ENCODE measurements at places on chromosomes 11 and 22. TPM values are rescaled to one million over a fixed set of nuclear protein-coding genes. Genes with fewer than 3 reads are reported as not detected.

The SSTR3 gene
- not detected for total RNA-seq

The CBLIF gene
- total RNA-seq, result not detected

- H3K27ac ChIP-seq, result no peak overlapping the region
- H3K4me3 ChIP-seq, result peak overlapping the region; percentile 73
- H3K27me3 ChIP-seq, result peaks cover 25% of the 10 kb centered on the region
- peaks cover 8% of the 10 kb centered on the region for H3K4me1 ChIP-seq
These were observed 898 bp downstream of the ZNF215 start for GRCh38 chr11:6927030-6927617.

- H3K36me3 ChIP-seq, result no peaks in the 10 kb centered on the region
- peaks cover 30% of the 10 kb centered on the region for H3K4me1 ChIP-seq
- H3K27ac ChIP-seq, result peak overlapping the region; percentile 76
- no peak overlapping the region for H3K4me3 ChIP-seq
- no peak for DNase-seq
These were observed 11.7 kb upstream of the SORL1-AS1 start for GRCh38 chr11:121464352-121464946.

The MMP3 gene
- 7.5 TPM for total RNA-seq

DNA sequence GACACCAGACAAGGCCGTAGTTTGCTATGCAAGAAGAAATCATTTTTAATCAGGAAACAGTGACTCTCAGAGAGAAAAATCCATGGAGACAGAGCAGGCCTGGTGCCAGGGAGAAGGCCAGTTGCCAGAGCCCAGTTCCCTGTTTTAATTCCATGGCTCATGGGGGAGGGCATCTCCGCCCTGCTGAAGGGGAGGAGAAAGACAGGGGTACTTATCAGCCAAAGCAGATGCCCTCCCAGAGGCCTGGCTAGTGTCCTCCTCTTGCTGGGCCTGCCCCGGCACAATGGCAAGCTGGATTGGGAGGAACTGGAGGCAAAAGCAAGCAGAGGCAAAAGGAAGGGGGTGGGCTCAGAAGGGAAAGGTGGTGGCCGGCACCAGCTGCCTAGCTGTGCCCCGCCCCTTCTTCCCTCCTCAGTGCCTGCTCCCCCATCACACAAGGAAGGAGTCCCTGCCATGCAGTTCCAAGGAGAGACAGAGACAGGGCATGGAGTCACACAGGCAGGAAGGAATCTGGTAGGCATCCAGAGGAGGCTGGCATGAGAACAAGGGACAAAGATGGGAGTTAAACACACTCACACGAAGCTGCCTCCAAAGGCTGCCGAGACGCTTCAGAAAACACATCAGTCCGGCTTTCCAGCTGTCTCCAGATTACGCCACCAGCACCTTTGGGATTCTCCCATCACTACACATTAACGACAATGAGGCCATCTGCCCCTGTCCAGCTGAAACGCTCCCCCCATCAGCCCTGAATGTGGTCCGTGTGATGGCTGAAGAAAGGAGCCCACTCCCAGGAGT, 591.8 kb downstream of the BUD13 start:
- DNase-seq, result no peak
- H3K27me3 ChIP-seq, result no peaks in the 10 kb centered on the region
- peaks cover 13% of the 10 kb centered on the region for H3K4me1 ChIP-seq

The NXPE4 gene
- not detected for total RNA-seq

- no peak overlapping the region for H3K27ac ChIP-seq
- no peaks in the 10 kb centered on the region for H3K4me1 ChIP-seq
- no peaks in the 10 kb centered on the region for H3K27me3 ChIP-seq
- no peak for DNase-seq
- no peak overlapping the region for H3K4me3 ChIP-seq
These were observed 1248.9 kb downstream of the JRKL start for GRCh38 chr11:97638641-97639224.

GRCh38 chr22:30324014-30324730, 2.6 kb downstream of the TBC1D10A start:
- no peaks in the 10 kb centered on the region for H3K36me3 ChIP-seq
- H3K4me1 ChIP-seq, result peaks cover 78% of the 10 kb centered on the region
- H3K27me3 ChIP-seq, result no peaks in the 10 kb centered on the region

GRCh38 chr22:50058061-50058905, at the start of gene TTLL8:
TSS of gene TTLL8 (minus strand) at chr22:50058298.
- H3K36me3 ChIP-seq, result no peaks in the 10 kb centered on the region
- H3K4me1 ChIP-seq, result peaks cover 20% of the 10 kb centered on the region
- H3K4me3 ChIP-seq, result peak within 1 kb of the TSS; percentile 35
- no peak for DNase-seq
- peaks cover 28% of the 10 kb centered on the region for H3K27me3 ChIP-seq

The B4GALNT4 gene
- total RNA-seq, result 2.5 TPM

DNA sequence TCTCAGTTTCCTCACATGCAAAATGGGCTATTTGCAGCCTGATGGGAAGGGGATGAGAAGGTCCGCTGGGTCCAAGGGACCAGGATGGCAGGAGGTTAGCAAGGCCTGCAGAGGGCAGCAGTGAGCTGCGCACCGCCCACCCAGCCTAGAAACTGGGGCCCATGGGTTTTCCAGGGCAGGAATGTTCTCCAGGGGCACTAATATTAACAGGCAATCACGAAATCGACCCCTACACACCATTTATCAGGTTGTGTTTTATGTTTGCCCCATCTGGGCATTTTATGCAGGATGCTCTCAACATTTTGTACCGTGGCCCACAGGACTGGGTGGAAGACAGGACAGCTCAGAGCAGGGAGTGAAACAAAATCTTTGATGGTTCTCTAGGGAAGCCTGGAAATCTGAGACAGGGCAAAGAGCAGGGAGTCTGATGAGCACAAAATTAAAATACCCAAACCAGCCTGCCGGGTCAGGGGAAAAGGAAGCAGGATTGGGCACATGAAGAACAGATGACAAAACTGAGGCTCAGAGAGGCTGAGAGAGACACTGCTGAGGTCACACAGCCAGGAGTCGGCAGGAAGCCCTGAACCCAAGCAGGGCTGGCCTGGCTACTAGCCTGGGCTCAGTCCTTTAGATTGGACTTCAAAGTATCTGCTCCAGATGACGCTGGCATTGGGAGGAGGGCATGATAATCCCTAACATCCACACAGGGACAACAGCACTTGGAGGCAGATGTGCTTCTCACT, 1.6 kb upstream of the BCR start:
- no peak for DNase-seq
- H3K36me3 ChIP-seq, result no peaks in the 10 kb centered on the region
- no peaks in the 10 kb centered on the region for H3K27me3 ChIP-seq
- H3K27ac ChIP-seq, result peak overlapping the region; percentile 86

- H3K4me1 ChIP-seq, result no peaks in the 10 kb centered on the region
- DNase-seq, result no peak
- no peaks in the 10 kb centered on the region for H3K27me3 ChIP-seq
- no peaks in the 10 kb centered on the region for H3K36me3 ChIP-seq
These were observed 70.1 kb upstream of the TIMP3 start for GRCh38 chr22:32731372-32731771.

- no peak overlapping the region for H3K4me3 ChIP-seq
- H3K27ac ChIP-seq, result no peak overlapping the region
These were observed 5.9 kb upstream of the PHF21A start for GRCh38 chr11:46127150-46127638.

DNA sequence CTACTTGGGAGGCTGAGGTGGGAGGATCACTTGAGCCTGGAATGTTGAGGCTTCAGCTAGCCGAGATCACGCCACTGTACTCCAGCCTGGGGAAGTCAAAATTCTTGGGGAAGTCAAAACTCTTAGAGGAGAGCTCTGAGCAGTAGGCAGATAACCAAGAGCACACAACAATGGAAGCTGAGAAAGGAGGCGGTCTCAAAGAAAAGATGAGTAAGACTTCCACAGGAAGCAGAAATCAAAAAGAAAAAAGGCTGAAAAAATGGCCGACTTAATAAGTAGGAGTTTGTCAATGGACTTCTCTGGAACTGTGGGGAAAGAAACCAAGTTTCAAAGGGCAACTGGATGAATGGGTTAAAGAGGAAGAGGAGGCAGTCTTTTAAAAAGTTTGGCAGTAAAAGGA, 32.1 kb downstream of the RAB30 start:
- H3K36me3 ChIP-seq, result no peaks in the 10 kb centered on the region
- no peaks in the 10 kb centered on the region for H3K27me3 ChIP-seq
- H3K4me1 ChIP-seq, result peaks cover 45% of the 10 kb centered on the region
- H3K4me3 ChIP-seq, result no peak overlapping the region
- H3K27ac ChIP-seq, result no peak overlapping the region

The KDM4E gene
- not detected for total RNA-seq

DNA sequence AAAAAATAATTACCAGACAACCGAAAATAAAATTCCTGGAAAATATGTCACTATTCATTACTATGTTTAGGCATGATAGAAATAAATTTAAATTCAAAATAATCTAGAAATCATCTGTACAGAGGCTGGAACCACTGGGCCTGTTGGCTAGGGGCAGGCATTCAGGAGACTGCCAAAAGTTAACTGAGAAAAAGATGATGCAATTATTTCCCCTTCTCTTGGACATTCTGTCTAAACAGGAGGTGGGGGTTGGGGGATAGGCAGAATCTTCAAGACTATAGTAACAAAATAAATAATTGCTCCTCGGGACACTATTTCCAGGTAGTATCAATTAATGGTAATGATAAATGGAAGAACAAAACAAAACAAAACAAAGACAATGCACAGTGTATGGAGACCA, 14.1 kb downstream of the BTBD10 start:
- no peak for DNase-seq
- H3K27me3 ChIP-seq, result no peaks in the 10 kb centered on the region
- H3K36me3 ChIP-seq, result no peaks in the 10 kb centered on the region

DNA sequence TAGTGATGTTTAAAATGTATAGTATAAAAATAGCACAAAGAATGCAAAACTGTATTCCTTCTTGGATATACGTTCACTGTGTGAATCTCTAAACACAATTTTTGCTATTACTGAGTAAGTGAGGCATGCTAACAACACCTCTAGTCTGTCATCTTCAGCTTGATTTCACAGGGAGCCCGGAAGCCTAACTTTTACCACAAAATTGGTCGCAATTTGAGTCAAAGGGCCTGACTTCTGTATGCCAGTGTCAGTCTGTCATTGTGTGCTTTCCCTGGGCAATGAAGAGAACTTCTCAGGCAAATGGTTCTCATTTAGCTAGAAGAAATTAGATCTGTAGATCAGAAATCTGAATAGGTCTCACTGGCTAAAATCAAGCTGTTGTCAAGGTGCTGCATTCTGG, 1059.5 kb downstream of the FAM181B start:
- no peaks in the 10 kb centered on the region for H3K4me1 ChIP-seq
- no peak overlapping the region for H3K27ac ChIP-seq
- no peak for DNase-seq
- no peaks in the 10 kb centered on the region for H3K27me3 ChIP-seq
- H3K36me3 ChIP-seq, result no peaks in the 10 kb centered on the region

GRCh38 chr11:22787551-22788162, 41.9 kb downstream of the SVIP start:
- H3K4me1 ChIP-seq, result no peaks in the 10 kb centered on the region
- H3K27me3 ChIP-seq, result no peaks in the 10 kb centered on the region
- no peak for DNase-seq
- H3K4me3 ChIP-seq, result no peak overlapping the region

- DNase-seq, result no peak
- H3K27me3 ChIP-seq, result no peaks in the 10 kb centered on the region
- peaks cover 6% of the 10 kb centered on the region for H3K4me1 ChIP-seq
- peaks cover 42% of the 10 kb centered on the region for H3K36me3 ChIP-seq
- H3K4me3 ChIP-seq, result no peak overlapping the region
- no peak overlapping the region for H3K27ac ChIP-seq
These were observed 26.7 kb downstream of the CARS1 start for GRCh38 chr11:3030289-3031070.

The PLEKHA7 gene
- 9.1 TPM for total RNA-seq

The IRAG1 gene
- total RNA-seq, result 205 TPM

The EHBP1L1 gene
- 186 TPM for total RNA-seq

The CD3G gene
- 0.33 TPM for total RNA-seq

GRCh38 chr22:19694696-19695095, 19.6 kb upstream of the SEPTIN5 start:
- no peak overlapping the region for H3K4me3 ChIP-seq
- no peak for DNase-seq
- no peaks in the 10 kb centered on the region for H3K27me3 ChIP-seq
- H3K27ac ChIP-seq, result no peak overlapping the region

The HTR3A gene
- total RNA-seq, result 1.8 TPM

GRCh38 chr11:106398502-106399075, 321.1 kb downstream of the AASDHPPT start:
- H3K4me3 ChIP-seq, result no peak overlapping the region
- no peaks in the 10 kb centered on the region for H3K4me1 ChIP-seq
- no peak for DNase-seq
- no peaks in the 10 kb centered on the region for H3K27me3 ChIP-seq

The RGL4 gene
- total RNA-seq, result 0.50 TPM

The TEX12 gene
- total RNA-seq, result 0.40 TPM

The KCNJ1 gene
- not detected for total RNA-seq

Measured in esophagus muscularis mucosa (tissue), 4 donors.